ENCODE measurements at places on chromosomes 6 and 20. TPM values are rescaled to one million over a fixed set of nuclear protein-coding genes. Genes with fewer than 3 reads are reported as not detected.
A peak's percentile ranks its signal among the peaks of the same experiment; 100 is the strongest.

- no peak overlapping the region for H3K27ac ChIP-seq
- H3K36me3 ChIP-seq = no peaks in the 10 kb centered on the region
- DNase-seq = no peak
- no peaks in the 10 kb centered on the region for H3K4me1 ChIP-seq
- H3K4me3 ChIP-seq = no peak overlapping the region
- H3K27me3 ChIP-seq = peaks cover 9% of the 10 kb centered on the region
These were observed 13.7 kb upstream of the BLCAP start for GRCh38 chr20:37541326-37541725.

DNA sequence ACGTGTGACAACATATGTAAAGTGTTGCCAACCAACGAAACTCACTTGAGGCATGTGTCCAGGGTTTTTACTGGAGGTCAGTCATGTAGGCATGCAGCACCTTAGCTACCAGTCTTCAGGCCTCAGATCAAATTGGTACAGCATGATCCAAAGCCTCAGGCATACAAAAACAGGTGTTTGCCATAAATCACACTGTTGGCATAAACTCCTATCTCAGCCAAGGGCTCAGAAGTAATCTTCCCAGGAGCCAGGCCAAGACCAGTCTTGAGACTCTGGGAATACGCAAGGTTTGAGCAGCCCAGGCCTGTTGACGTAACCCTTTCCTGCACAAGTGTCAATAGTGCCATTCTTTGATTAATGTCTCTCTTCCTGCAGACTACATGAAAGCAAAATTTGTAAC is 163.5 kb downstream of the PRL start:
- no peaks in the 10 kb centered on the region for H3K27me3 ChIP-seq
- no peak overlapping the region for H3K4me3 ChIP-seq
- H3K36me3 ChIP-seq = peaks cover 2% of the 10 kb centered on the region
- H3K27ac ChIP-seq = no peak overlapping the region

DNA sequence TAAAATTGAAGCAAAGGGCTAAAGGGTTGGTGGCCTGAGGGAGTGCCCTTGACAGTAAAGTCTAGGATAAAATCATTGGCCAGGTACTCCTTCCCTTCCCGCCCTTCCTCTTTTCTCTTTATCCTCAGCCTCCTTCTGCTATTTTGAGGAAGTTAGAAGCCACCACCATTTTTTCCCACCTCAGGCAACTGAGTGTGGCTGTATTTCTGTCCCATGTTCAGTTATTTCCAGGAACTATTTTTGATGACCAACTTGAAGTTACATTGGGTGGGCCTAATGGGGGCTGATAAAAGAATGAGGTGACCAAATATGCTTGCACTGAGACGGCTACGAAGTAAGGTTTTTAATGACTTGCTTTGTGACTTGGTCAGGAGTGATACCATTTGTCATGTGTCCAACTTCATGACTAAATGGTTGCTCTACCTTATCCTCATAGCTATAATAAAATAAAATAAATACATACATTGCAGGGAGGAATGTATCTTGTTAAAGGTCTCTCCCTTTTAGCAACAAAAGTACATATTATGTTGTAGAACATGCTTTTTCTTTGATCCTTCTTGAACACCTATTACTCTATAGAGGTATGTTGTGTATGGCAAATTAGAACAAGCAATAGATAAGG is 12.0 kb downstream of the PTPN1 start:
- peak overlapping the region; percentile 56 for H3K4me3 ChIP-seq
- H3K4me1 ChIP-seq = peaks cover 75% of the 10 kb centered on the region
- DNase-seq = no peak
- peaks cover 16% of the 10 kb centered on the region for H3K36me3 ChIP-seq
- H3K27me3 ChIP-seq = no peaks in the 10 kb centered on the region

GRCh38 chr6:8229915-8230756 is 127.8 kb upstream of the EEF1E1 start:
- H3K36me3 ChIP-seq = no peaks in the 10 kb centered on the region
- no peak for DNase-seq
- H3K4me3 ChIP-seq = no peak overlapping the region
- no peak overlapping the region for H3K27ac ChIP-seq

The CLDN20 gene
- not detected for total RNA-seq

- no peaks in the 10 kb centered on the region for H3K27me3 ChIP-seq
- DNase-seq = no peak
- no peak overlapping the region for H3K27ac ChIP-seq
- no peak overlapping the region for H3K4me3 ChIP-seq
- H3K36me3 ChIP-seq = no peaks in the 10 kb centered on the region
- H3K4me1 ChIP-seq = no peaks in the 10 kb centered on the region
These were observed 37.6 kb downstream of the ANKS1A start for GRCh38 chr6:34926655-34927054.

Data from activated T-cell treated with anti-CD3 and anti-CD28 coated beads, Interleukin-2, amount 50 U/mL, for 72 hours (primary cell).